CD8-positive, alpha-beta memory T cell (primary cell): ENCODE measurements at places on chromosomes 13 and 19.

- H3K27ac ChIP-seq, result no peak overlapping the region
- H3K36me3 ChIP-seq, result peaks cover 42% of the 10 kb centered on the region
- no peak overlapping the region for H3K4me3 ChIP-seq
- no peaks in the 10 kb centered on the region for H3K4me1 ChIP-seq
Observed at GRCh38 chr19:17159466-17160393, 55.4 kb upstream of the USE1 start.

- H3K27me3 ChIP-seq, result no peaks in the 10 kb centered on the region
- no peak overlapping the region for H3K4me3 ChIP-seq
- no peak overlapping the region for H3K27ac ChIP-seq
Observed at GRCh38 chr19:54518844-54519243, 16.2 kb downstream of the LAIR2 start.

- no peaks in the 10 kb centered on the region for H3K36me3 ChIP-seq
- no peaks in the 10 kb centered on the region for H3K27me3 ChIP-seq
- no peak overlapping the region for H3K4me3 ChIP-seq
- no peak for DNase-seq
Observed at GRCh38 chr13:31369213-31369612, 169.4 kb downstream of the B3GLCT start.

GRCh38 chr13:112648101-112648500, 41.7 kb upstream of the ATP11A start:
- no peak for DNase-seq
- no peaks in the 10 kb centered on the region for H3K36me3 ChIP-seq
- no peak overlapping the region for H3K4me3 ChIP-seq
- no peak overlapping the region for H3K27ac ChIP-seq
- no peaks in the 10 kb centered on the region for H3K27me3 ChIP-seq

GRCh38 chr19:38483016-38483630, 49.6 kb downstream of the RYR1 start:
- H3K27ac ChIP-seq, result no peak overlapping the region
- H3K36me3 ChIP-seq, result no peaks in the 10 kb centered on the region
- no peak overlapping the region for H3K4me3 ChIP-seq
- H3K4me1 ChIP-seq, result no peaks in the 10 kb centered on the region

DNA sequence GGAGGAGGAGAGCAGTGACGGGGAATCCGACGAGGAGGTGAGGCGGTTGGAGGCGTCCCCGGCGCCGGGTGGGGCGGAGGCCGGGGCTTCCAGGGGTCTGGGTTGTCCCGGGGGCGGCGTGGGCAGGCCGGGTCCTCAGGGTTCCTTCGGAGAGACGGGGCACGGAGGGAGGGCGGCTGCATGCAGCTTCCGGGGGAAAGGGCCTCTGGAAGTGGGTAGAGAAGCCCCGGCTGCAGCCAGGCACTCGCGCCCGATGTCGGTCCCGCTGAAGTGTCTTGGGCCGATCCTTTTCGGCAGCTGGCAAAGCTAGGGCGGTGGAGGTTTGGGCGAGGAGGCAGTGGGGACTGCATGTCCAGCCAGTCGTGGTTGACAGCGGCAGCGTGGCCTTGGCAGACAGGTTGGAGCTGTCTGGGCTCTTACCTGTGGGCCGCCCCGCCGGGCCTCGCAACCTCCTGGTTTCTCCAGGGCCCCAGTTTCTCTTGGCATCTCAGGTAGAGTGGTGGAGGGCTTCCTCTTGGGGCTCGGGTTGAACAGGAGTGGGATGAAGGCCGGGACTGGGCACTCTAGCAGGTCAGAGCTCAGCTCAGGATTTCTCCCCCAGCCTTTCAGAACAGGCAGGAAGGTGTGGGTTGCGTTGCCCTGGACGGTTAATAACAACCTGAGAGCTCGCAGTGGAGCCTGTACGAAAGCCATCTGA, 690 bp downstream of the KMT2B start:
- H3K36me3 ChIP-seq, result peaks cover 14% of the 10 kb centered on the region
- no peaks in the 10 kb centered on the region for H3K27me3 ChIP-seq
- peak; percentile 66 for DNase-seq
- peak overlapping the region; percentile 72 for H3K4me3 ChIP-seq
- H3K27ac ChIP-seq, result peak overlapping the region; percentile 76

GRCh38 chr13:59776924-59777690, 386.6 kb downstream of the DIAPH3 start:
- no peaks in the 10 kb centered on the region for H3K4me1 ChIP-seq
- no peaks in the 10 kb centered on the region for H3K36me3 ChIP-seq
- no peak for DNase-seq
- H3K27ac ChIP-seq, result no peak overlapping the region

- H3K36me3 ChIP-seq, result no peaks in the 10 kb centered on the region
- H3K27me3 ChIP-seq, result no peaks in the 10 kb centered on the region
- no peak overlapping the region for H3K4me3 ChIP-seq
- DNase-seq, result no peak
- H3K27ac ChIP-seq, result no peak overlapping the region
- H3K4me1 ChIP-seq, result no peaks in the 10 kb centered on the region
Observed at GRCh38 chr13:73259061-73260017, 200.5 kb downstream of the KLF5 start.

- no peaks in the 10 kb centered on the region for H3K4me1 ChIP-seq
- H3K27me3 ChIP-seq, result no peaks in the 10 kb centered on the region
- H3K4me3 ChIP-seq, result no peak overlapping the region
- DNase-seq, result no peak
- H3K27ac ChIP-seq, result no peak overlapping the region
Observed at GRCh38 chr13:44160591-44161191, 212.9 kb upstream of the SERP2 start.

- H3K4me1 ChIP-seq, result peaks cover 47% of the 10 kb centered on the region
- peak within 1 kb of the TSS; percentile 69 for H3K27ac ChIP-seq
- DNase-seq, result peak; percentile 73
- no peaks in the 10 kb centered on the region for H3K27me3 ChIP-seq
- no peaks in the 10 kb centered on the region for H3K36me3 ChIP-seq
Observed at GRCh38 chr19:6739390-6739882, at the start of gene TRIP10. TRIP10 (plus strand) TSS chr19:6739680; CDS start chr19:6739762, 82 bp downstream.

- H3K27me3 ChIP-seq, result no peaks in the 10 kb centered on the region
- no peaks in the 10 kb centered on the region for H3K36me3 ChIP-seq
- H3K27ac ChIP-seq, result no peak overlapping the region
- no peak overlapping the region for H3K4me3 ChIP-seq
- no peaks in the 10 kb centered on the region for H3K4me1 ChIP-seq
- no peak for DNase-seq
Observed at GRCh38 chr13:99929866-99930265, 41.7 kb downstream of the ZIC5 start.

DNA sequence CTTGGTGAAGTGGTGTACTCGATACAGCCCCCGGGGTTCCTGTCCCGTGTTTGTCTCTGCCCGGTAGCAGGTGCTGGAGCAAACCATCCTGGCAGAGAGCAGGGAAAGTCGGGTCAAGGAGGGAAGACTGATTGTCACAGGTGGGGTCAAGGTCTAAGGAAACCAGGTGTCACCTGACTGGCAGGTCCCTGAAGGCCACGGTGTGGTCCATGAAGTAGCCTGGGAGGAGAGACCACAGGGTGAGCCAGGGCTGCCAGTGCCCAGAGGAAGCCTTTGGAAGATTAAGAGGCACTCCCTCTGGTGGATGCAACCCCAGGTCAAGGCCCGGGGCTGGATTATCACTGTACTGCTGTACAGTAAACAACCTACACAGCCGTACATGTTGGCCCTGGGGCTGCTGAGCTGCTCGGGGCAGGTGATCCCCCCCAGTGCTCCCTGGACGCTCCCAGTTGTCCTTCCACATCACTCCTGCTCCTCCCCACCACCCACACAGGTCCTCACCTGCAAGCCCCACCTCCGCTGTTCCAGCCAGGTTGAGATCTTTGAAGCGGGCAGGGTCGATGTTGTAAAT, 6.0 kb upstream of the CCER2 start:
- no peak for DNase-seq
- no peaks in the 10 kb centered on the region for H3K27me3 ChIP-seq
- no peak overlapping the region for H3K4me3 ChIP-seq
- no peaks in the 10 kb centered on the region for H3K36me3 ChIP-seq
- no peaks in the 10 kb centered on the region for H3K4me1 ChIP-seq

- no peaks in the 10 kb centered on the region for H3K27me3 ChIP-seq
- DNase-seq, result no peak
- H3K4me1 ChIP-seq, result peaks cover 83% of the 10 kb centered on the region
- no peaks in the 10 kb centered on the region for H3K36me3 ChIP-seq
- H3K4me3 ChIP-seq, result no peak overlapping the region
- no peak overlapping the region for H3K27ac ChIP-seq
Observed at GRCh38 chr13:99311137-99311536, 3.9 kb upstream of the GPR183 start.
